ENCODE measurements at places on chromosomes 2 and 18.
A peak's percentile ranks its signal among the peaks of the same experiment; 100 is the strongest.

DNA sequence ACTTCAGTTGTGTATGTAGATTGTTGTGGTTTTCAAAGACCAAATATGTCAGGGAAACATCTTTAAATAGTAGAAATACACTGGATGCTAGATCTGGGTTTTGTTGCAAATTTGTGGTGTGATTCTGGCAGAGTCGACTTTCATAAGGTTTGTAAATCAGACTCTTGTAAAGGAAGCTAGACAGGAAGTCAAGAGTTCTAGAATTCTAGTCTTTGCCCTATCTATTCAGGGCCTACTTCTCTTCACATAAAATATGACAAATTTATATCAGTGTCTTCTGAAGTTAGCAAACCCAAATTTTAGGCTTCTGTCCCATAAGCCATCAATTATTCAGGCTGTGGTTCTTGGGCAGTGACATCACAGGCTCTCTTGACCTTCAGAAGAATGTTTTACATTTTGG lies 1579.2 kb upstream of the PIK3C3 start:
- no peak for DNase-seq

GRCh38 chr2:120570546-120570945 lies 165.1 kb upstream of the GLI2 start:
- DNase-seq, result no peak

- no peak for DNase-seq
These were observed 30.8 kb downstream of the WDFY1 start for GRCh38 chr2:223914324-223914723.

GRCh38 chr2:153532140-153532539 lies 53.6 kb upstream of the RPRM start:
- no peak for DNase-seq

- DNase-seq, result no peak
These were observed 47.3 kb upstream of the PAPOLG start for GRCh38 chr2:60708630-60709320.

DNA sequence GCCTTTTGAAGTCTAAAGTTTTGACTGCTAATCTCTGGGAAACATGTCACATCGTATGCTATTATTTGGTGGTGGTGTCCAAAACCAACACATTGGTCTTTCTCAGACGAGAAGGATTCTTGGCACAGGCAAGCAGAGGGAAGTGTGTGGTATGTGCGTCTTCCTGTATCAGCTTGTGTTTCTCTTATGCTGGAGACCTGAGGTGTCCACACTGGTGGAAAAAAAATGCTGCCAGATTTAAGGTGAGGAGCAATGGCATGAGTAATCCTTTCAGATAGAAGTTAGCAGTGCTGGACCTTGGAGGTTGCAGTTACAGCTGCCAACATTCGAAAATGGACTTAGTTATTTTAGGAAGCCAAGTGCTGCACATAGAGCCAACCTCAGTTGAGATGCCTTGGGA lies 11.7 kb upstream of the FHL2 start:
- no peak for DNase-seq

- no peak for DNase-seq
These were observed 585.4 kb upstream of the ID2 start for GRCh38 chr2:8096484-8096883.

DNA sequence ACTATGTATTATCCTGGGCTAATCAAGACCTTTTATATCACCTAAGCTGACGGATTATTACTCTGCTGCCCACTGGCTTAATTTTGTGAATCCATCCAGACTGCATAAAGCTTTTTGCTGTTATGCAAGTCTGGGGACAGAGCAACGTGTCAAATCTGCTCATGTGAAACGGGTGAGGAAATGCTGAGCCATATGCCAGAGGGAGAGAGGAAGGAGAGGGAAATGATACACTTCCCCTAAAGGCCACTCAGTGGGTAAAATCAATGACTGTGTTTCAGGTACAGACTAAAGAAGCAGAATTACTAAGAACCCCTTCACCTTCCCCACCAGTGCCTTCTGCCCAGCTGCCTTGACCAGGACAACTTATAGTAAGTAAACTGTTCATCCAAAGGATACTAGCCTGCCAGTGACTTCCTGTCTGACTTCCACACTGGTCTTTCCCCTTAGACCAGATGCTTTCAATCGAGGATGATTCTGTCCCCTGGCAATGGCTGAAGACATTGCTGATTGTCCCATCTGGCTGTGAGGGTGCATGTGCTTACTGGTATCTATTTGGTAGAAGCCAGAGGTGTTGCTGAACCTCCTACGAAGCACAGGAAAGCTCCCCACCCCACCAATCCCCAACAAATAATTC lies 43.0 kb downstream of the STAT1 start:
- DNase-seq, result no peak

GRCh38 chr2:70085711-70086277 lies 1.5 kb upstream of the PCBP1 start:
- DNase-seq, result peak; percentile 41

- no peak for DNase-seq
These were observed 27.8 kb upstream of the RHOB start for GRCh38 chr2:20419007-20419576.
